Endothelial cell of umbilical vein (primary cell): ENCODE measurements at places on chromosomes 1 and 21. TPM values are rescaled to one million over a fixed set of nuclear protein-coding genes. Genes with fewer than 3 reads are reported as not detected.

The CLCA4 gene
- not detected in 2 replicates for total RNA-seq

The ST6GALNAC5 gene
- not detected in 2 replicates for total RNA-seq

The TSACC gene
- 0.69 TPM in 1 of 2 replicates, not detected in the other for total RNA-seq

The CFAP141 gene
- total RNA-seq, result not detected in 2 replicates

The SLC35F3 gene
- not detected in 2 replicates for total RNA-seq

The SNAPIN gene
- total RNA-seq, result 36.5 and 36.8 TPM in 2 replicates

The CNKSR1 gene
- total RNA-seq, result not detected in 2 replicates

The INSRR gene
- total RNA-seq, result not detected in 2 replicates

The CNR2 gene
- total RNA-seq, result not detected in 2 replicates

The BARHL2 gene
- total RNA-seq, result not detected in 2 replicates

The KRTAP27-1 gene
- not detected in 2 replicates for total RNA-seq

The GBP4 gene
- total RNA-seq, result 1.7 and 7.6 TPM in 2 replicates

The MTR gene
- total RNA-seq, result 41.8 and 45.2 TPM in 2 replicates

The TLCD4 gene
- 0.07 and 0.51 TPM in 2 replicates for total RNA-seq

The HMGCS2 gene
- not detected in 2 replicates for total RNA-seq

The MYOG gene
- total RNA-seq, result not detected in 2 replicates

The TSTD1 gene
- 8.9 and 12.5 TPM in 2 replicates for total RNA-seq

The WDR64 gene
- total RNA-seq, result not detected in 2 replicates

The SERBP1 gene
- total RNA-seq, result 290 and 293 TPM in 2 replicates

The CD53 gene
- not detected in 2 replicates for total RNA-seq

The ZNF593OS gene
- not detected in 2 replicates for total RNA-seq

The ADCY10 gene
- not detected in 2 replicates for total RNA-seq

The CELA3B gene
- 0.48 TPM in 1 of 2 replicates, not detected in the other for total RNA-seq

The ATP1A4 gene
- total RNA-seq, result not detected in 2 replicates

The HES2 gene
- total RNA-seq, result 9.4 and 13.3 TPM in 2 replicates

The RERE gene
- total RNA-seq, result 110 and 113 TPM in 2 replicates

The EGLN1 gene
- total RNA-seq, result 37.4 and 38.1 TPM in 2 replicates

The LHX8 gene
- not detected in 2 replicates for total RNA-seq

The USH2A gene
- not detected in 2 replicates for total RNA-seq

The SMCP gene
- total RNA-seq, result not detected in 2 replicates

The CDK18 gene
- 0.32 and 1.2 TPM in 2 replicates for total RNA-seq

The FOXO6 gene
- 0.18 and 0.38 TPM in 2 replicates for total RNA-seq

The PIGP gene
- 11.4 and 12.5 TPM in 2 replicates for total RNA-seq

The HCN3 gene
- 1.8 and 3.3 TPM in 2 replicates for total RNA-seq

The IFFO2 gene
- 31.1 and 35.1 TPM in 2 replicates for total RNA-seq

The EXOSC10 gene
- total RNA-seq, result 103 and 104 TPM in 2 replicates
